Stimulated activated CD8-positive, alpha-beta memory T cell treated with anti-CD3 and anti-CD28 coated beads, Interleukin-7, amount 100 ng/mL, for 1 hour (primary cell): ENCODE measurements at places on chromosomes 13 and 19.

- DNase-seq, result no peak
Measured at GRCh38 chr19:30622276-30622675, 250.1 kb downstream of the ZNF536 start.

DNA sequence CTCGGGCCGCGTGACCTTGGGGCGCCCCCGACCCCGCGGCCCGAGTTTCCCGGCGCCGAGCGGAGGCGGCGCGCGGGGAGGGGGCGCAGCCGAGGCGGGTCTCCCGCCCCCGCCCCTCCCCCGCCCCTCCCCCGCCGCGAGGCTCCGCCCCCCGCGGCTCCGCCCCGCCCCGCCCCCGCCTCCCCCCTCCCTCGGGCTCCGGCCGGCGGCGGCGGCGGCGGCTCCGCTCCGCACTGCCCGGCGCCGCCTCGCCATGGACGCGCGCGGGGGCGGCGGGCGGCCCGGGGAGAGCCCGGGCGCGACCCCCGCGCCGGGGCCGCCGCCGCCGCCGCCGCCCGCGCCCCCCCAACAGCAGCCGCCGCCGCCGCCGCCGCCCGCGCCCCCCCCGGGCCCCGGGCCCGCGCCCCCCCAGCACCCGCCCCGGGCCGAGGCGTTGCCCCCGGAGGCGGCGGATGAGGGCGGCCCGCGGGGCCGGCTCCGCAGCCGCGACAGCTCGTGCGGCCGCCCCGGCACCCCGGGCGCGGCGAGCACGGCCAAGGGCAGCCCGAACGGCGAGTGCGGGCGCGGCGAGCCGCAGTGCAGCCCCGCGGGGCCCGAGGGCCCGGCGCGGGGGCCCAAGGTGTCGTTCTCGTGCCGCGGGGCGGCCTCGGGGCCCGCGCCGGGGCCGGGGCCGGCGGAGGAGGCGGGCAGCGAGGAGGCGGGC, at the start of gene HCN2:
Gene HCN2, plus strand, starts transcription at position 189 of the 703 bp plus-strand sequence. Its CDS starts 65 bp downstream, at position 254.
- no peak for DNase-seq

- no peak for DNase-seq
Measured at GRCh38 chr13:37709318-37709717, 110.8 kb upstream of the POSTN start.

GRCh38 chr13:105929505-105929904, 606.0 kb downstream of the EFNB2 start:
- DNase-seq, result no peak

DNA sequence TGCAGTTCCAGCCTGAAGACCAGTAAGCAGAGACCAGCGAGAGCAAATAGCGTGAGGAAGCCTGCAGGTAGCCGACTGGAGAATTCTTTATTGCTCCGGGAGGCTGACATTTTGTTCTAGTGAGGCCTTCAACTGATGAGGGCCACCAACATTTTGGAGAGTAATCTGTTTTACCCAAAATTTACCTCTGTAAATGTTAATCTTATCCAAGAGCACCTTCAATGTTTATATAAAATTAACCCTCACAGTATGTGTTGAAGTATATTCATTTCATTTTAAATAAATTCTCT, 546.4 kb upstream of the SLITRK5 start:
- no peak for DNase-seq

- no peak for DNase-seq
Measured at GRCh38 chr13:69291292-69291906, 816.2 kb upstream of the ATXN8OS start.

- no peak for DNase-seq
Measured at GRCh38 chr13:108813587-108814170, 184.3 kb downstream of the MYO16 start.

GRCh38 chr13:102236341-102236740, 165.5 kb downstream of the FGF14 start:
- no peak for DNase-seq

DNA sequence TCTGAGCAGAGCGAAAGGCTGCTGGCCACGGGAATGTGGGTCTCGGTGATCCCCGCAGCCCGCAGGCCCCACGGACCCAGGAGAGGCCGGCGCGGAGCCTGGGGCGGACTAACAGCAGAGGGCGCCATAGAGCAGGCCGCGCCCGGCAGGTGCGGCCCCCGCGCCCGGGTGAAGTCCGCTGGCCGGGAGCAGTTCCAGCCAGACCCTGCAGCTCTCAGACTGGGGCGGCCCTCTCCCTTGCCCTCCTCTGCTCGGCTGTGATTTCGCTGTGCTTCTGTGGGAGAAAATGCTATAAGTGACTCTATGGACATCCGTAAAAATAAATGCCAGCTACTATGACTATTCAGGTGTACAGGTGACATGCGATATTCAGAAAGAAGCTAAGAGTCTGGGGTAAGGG, 37.7 kb downstream of the GSX1 start:
- peak; percentile 46 for DNase-seq

- DNase-seq, result no peak
Measured at GRCh38 chr13:58302349-58302748, 670.8 kb downstream of the PCDH17 start.

GRCh38 chr13:105389373-105389772, 1146.1 kb downstream of the EFNB2 start:
- no peak for DNase-seq

DNA sequence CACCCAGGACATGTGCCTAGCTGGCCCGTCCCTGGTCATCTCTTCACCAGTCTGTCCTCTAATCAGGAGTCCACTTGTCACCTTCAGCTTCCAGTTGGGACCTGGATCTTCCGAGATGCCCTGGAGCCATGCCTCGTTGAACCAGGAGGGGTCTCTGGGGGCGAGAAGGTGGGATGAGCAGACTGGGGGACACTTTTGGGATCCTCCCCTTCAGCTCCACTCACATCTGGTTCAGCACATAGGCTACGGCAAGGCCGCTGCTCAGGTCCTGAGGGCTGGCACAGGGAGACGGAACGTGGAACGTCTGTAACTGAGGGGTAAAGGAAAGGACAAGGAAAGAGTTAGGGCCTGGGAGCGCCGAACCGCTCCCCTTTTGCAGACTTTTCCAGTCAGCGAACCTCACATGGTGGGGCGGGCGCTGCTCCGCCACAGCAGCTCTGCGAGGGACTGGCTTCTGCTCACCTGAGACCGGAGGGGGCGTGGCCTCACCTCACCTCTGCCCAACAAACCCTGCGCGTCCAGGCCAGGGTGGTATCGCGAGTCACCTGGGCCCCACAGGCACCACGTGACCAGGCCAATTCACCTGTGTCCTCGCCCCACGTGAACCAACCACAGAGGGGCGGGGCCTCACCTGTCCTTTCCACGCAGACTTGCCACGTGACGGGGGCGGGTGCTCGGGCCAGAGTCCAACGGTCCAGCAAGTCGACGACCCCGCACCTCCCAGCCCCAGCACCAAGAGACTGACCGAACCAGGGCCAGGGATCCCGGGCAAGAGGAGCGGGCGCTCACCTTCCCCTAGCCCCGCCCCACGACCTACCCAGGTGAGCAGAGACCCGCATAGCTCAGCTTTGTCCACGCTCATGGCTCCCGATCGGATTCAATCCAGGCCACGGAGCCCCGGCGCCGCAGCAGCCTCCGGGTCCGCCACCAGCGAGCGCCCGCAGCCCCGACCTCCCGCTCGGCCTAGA, at the start of gene HOOK2:
Gene HOOK2, minus strand, starts transcription at position 965 of the 968 bp plus-strand sequence. Its CDS starts 103 bp downstream, at position 862.
- no peak for DNase-seq

- DNase-seq, result no peak
Measured at GRCh38 chr19:10817291-10818038, 18.5 kb downstream of the TMED1 start.

GRCh38 chr19:2534423-2535013, 58.6 kb downstream of the GADD45B start:
- DNase-seq, result no peak

DNA sequence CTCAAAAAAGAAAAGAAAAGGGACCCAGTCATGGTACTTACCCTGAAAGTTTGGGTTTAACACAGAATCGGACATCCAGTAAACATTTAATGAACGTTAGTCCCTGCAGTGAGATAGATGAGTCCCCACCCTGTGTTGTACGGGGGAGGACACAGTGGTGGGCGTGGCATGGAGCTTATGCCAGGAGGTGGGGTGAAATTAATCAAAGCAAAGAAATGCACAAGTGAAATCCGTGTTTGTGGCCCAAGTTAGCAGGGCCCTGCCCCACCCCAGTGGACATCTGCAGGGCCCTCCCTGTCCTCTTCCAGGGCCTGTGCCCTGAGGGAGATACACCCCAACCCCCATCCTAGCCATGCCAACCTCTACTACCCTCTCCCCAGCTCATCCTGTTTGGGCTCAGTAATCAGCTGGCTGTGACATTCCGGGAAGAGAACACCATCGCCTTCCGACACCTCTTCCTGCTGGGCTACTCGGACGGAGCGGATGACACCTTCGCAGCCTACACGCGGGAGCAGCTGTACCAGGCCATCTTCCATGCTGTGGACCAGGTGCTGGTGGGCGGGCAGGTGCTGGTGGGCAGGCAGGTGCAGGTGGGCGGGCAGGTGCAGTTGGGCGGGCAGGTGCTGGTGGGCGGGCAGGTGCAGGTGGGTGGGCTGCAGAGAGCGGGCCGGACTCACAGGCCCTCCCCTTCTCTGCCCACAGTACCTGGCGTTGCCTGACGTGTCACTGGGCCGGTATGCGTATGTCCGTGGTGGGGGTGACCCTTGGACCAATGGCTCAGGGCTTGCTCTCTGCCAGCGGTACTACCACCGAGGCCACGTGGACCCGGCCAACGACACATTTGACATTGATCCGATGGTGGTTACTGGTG, 3.9 kb downstream of the MCOLN1 start:
- no peak for DNase-seq

DNA sequence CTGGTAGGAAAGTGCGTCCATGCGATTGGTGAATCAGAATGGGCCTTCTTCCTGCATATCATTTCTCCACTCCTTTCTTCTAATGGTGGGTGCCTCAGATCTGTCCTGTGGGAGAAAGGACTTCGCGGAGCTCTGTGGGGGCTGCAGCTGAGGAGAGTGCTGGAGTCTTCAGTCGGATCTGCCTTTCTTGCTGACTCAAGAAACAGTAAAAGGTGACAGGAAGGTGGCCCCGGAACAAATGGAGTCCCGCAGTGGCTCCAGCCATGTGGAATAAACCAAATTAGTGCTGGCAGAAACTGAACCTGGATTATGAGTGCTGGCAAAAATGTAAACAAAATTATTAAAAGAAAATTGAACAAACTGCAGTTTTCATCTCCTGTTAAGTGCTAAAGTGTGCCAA, 15.1 kb upstream of the GAS6 start:
- DNase-seq, result no peak

DNA sequence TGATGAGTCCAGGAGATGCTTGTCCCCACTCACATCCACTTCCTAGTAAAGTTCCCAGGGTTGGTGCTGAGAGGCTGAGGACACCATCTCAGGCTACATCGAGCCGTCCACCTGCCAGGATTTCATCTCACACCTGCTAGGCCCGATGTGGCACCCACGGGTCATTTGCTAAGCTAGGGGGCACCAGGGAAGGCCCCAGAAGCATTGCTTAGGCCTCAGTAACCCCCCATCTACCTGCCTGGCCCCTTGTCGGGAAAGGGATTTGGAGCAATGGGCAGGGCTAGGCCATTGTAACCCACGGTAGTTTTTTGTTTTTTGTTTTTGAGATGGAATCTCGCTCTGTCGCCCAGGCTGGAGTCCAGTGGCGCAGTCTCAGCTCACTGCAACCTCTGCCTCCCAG, 51.8 kb downstream of the F2RL3 start:
- DNase-seq, result no peak

- no peak for DNase-seq
Measured at GRCh38 chr19:17304386-17305215, 1.1 kb upstream of the MRPL34 start.

DNA sequence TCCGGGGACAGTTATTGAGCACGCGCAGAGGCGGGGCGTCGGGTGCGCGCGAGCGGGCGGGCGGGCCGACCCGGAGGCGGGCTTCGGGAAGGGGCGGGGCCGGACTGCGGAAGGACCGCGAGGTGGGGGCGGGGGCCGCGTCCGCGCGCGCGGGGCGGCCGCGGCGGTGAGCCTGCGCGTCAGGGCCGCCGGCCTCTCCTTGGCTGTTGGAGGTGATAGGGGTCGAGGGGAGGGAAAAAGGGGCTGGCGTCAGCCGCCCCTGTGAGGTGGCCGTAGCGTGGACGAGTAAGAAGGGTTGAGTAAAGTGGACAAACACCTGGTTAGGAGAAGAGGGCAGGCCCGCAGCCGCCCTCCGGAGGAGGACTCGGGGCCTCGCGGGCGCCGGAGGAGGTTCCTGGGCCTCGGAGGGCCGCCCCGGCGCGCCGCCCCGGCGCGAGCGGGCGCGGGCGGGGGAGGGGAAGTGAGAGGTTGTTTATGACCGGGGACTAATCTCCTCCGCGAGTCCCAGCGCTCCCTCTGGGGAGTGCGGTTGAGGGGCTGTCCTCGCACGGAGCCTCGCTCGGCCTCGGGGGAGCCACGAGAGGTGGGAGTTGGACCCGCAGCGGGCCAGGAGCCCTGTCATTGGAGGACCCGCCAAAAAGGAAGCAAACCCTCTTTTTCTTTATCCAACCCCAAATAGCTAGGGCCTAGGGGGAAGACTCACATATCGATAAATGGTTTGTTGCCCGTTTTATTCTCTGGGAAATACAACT, 547 bp upstream of the INTS6 start:
- DNase-seq, result peak; percentile 65

DNA sequence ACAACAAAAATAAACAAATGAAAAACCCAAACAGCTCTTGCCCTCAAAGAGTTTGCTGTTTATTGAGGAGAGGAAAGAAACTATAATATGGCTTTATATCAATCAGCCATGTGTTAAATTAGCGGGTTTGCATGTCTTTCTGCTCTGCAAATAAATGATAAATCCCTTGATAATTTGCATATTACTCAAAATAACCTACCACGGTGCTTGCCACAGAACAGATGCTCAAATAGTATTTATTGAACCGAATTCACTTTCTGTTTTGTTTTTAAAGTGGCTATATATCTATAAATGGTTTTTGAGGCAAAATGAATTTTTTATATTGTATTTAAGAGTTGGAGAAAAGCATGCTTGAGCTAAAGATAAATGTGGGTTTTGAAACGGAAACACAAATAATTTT, 428.1 kb downstream of the ITGBL1 start:
- no peak for DNase-seq

DNA sequence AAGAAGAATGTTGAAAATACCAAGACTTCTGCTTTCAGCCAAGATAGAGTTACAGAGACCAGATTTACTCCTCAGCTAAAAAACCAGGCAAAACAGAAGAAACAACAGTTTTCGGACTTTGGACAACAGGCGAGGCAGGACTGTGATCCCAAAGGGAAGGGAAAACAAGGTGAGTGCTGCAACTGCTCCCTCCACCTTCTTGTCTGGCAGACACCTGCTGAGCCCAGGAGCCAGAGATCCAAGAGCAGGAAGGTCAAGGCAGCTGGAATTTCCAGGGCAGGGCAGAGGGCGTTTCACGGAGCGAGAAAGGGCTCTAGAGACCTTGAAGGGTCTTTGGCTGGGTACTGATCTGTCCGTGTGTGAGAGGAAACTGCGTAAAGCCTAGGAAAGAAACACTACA, 32.9 kb upstream of the SLC7A9 start:
- DNase-seq, result no peak

- DNase-seq, result no peak
Measured at GRCh38 chr13:47426126-47426849, 529.4 kb upstream of the HTR2A start.

DNA sequence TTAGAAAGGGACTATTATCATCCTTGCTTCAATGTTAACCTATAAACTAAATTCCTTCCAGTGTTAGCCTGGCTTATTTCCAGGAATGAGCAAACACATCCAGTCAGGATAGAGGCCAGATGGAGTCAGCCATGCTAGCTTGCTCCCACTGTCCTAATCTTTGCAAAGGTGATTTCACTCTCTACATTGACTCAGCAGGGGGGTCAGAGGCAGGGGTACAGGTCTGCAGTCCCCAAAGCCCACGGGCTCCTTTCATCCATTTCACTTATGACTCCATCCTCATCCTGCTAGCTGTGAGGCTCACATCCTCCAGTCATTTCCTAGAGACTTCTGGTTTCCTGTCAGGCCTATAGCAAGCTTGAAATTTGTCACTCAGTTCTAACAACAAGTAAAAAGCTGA, 63.4 kb upstream of the CEACAM8 start:
- DNase-seq, result no peak
